ENCODE measurements at places on chromosomes 12 and 14.

GRCh38 chr12:2613326-2614073, 181.3 kb upstream of the FKBP4 start:
- no peak for DNase-seq

DNA sequence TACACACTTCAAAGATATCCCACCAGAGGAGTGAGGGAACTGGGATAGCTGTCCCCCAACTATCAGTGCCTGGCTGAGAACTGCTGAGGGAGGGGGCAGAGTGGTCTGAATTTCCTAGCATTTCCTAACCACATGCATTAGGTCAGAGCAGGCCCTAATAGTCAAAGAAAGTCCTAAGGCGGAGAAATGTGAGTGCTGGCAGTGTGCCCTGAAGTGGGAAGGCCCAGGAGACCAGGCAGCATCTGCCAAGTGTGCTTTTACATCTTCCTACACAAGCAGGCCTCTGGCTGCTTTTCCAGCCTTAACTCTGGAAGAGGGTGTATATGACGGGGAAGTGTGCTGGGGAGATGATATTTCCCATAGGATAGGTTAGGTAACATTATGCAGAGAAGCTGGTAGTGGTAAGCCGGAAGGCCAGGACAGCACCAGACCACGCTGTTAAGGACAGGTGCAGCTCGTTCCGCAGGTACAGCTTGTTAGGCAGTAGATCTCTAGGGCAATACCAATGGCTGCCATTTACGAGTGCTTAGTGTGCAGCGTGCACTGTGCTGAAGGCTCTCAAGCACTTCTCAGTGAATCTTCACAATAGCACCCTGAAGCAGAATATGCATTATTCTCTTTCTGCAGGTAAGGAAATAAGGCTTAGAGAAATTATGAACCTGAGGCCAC, 9.1 kb upstream of the CCDC198 start:
- no peak for DNase-seq

DNA sequence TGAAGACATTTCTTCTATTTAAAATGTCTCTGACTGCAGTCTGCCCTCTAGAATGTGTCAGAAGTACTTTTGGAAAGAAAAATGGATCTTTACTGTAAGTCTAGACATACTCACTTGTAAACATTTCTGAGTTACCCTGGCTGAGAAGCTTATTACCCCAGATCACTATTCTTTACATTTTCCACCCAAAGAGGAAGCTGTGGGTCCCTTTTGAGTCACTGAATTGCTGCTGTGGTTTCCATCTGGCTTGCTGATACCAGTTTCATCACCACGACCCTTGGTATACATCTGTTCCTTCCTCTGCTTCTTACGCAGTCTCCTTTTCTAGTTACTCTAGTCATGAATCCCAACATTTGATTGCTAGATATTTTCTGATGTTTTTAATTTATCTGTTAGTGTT, 20.2 kb upstream of the CLEC4D start:
- no peak for DNase-seq

DNA sequence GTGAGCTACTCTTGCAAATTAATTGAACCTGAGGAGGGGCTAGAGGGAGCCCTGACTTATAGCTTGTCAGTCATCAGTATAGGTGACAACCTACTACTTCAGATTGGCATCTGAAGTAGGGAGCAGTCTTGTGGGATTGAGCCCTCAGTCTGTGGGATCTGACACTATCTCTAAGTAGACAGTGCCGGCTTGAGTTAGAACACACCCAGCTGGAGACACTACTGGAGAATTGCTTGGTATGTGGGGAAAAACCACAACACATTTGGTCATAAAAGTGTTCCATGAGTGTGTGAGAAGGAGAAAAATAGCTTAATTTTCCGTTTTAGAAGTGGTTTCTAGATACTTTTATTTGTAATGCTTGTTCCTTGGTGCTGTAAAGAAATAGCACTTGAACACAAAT, 30.5 kb upstream of the DDHD1 start:
- DNase-seq = no peak

DNA sequence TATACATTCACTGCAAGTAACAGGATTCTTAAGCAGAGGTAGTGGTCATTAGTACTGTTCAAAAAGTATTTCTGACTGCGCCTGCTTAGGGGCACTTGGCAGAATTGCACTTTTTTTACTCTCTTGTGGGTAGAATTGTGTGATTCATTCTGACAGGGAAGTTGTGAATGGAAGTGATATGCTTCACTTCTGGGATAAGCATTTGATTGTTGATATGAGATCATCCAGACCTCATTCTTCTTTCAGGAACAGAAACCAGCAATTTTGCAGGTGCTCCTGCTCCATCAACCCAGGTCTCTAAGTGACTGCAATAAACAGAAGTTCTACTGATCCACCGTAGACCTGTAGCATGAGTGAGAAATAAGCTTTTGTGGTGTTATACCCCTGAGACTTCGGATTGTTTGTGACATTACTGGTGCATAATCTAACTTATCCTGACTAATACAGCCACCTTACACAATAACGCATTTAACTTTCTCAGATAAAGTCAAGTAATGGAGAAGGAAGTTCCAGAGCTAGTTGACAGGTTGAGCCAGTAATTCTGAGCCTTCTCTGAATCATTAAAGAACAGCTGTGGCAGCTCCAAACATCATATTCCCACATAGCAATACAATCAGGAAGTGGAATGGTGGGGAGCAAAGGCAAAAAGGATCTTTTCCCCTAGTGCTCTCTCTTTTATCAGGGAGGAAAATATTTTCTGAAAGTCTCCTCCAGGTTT, 387.9 kb downstream of the SYT1 start:
- DNase-seq = no peak

DNA sequence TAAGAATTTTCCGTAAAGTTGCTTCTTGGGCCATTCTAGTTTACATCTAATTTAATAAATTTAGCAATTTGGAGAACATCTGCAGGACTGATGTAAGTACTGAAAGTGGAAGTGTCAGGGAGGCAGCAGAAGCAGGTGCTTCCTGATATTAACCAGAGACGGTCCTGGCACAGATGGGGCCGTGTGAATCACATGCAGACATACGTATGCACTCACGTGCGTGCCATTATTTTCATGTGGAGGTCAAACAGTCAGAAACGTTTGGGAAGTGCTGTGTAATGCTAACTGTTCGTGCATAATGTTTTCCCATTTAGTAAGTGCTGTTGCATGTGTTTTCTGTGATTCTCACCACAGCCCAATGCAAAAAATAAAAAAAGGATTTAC, 87.8 kb upstream of the DYNC1H1 start:
- DNase-seq = no peak

DNA sequence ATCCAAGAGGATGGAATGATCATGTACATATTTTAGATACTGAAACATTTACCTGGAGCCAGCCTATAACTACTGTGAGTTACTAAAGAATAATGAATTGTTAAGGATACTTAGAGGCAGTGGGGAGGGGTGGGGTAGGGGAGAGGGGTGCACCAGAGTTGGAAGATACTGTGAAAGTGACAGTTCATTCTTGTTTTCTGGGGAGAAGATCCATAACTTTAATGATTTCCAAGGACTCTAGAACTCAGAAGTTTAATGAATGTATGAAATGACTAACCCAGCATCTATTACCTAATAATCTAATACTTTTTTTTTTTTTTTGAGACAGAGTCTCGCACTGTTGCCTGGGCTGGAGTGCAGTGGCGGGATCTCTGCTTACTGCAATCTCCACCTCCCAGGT, 10.5 kb downstream of the KLHDC2 start:
- no peak for DNase-seq

- DNase-seq = no peak
These were observed 7.3 kb downstream of the MSI1 start for GRCh38 chr12:120361506-120362208.

DNA sequence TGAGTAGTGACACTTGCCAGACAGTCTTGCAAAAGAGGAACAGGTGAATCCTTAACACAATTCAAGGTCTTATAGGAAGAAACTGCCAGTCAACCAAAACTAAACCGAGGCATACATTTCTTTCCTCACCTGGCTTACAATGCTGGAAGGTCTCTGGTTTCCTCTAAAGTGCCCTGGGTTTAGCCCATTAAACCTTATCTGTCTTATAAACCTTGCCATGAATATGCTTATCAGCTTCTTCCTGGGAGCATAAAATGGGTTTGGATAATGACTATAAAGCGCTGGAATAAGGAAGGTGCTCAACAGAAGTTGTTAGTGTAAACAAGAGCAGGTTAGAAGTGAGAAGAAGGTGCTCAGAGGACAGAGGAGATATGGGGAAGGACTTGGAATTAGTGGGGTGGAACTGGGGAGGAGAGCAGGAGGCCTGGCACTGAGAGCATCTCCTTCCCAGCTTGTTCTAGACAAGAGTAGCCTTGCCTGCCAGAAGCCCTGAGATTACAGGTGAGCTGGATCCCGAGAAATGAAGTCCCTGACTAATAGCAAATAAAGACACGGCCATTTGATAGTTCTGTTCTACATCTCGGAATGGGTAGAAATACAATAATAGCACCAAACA, 14.1 kb upstream of the GPRC5A start:
- no peak for DNase-seq

DNA sequence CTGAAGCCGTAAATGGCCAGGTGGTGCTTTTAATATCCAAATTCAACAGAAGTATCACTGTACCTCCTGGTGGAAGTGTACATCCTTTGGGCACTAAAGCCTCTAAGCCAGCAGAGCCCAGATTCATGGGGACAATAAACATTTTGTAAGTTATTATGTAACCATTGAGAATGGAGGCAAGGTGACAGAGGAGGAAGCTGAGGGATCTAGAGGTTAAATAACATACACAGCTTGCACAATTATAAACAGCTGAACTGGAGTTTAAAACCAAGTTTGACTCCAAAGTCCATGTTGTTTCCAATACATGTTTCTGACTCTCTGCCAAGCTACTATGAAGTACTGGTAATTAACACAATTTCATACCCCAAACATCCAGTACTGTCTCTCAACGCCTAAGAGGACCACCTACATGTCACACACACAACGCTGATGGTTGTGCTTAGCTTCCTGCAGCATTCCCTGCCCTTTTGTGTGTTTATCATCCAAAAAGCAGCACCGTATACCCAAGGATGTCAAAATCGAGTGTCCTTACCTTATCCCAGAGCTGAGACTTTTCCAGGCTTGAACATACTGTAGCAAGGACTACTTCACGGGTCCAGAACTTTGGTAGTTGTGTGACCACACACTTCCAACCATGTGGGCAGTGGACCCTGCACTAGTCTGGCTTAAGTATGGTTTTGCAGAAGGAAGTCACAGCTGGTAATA, 41.3 kb downstream of the EGLN3 start:
- DNase-seq = no peak

GRCh38 chr12:107439026-107439738, 246.4 kb upstream of the PWP1 start:
- no peak for DNase-seq

GRCh38 chr12:106480251-106480650, 102.6 kb upstream of the RFX4 start:
- no peak for DNase-seq

- no peak for DNase-seq
These were observed 209.2 kb downstream of the PHLDA1 start for GRCh38 chr12:75822416-75822815.

GRCh38 chr12:92445253-92446082, 257.3 kb upstream of the PLEKHG7 start:
- no peak for DNase-seq

DNA sequence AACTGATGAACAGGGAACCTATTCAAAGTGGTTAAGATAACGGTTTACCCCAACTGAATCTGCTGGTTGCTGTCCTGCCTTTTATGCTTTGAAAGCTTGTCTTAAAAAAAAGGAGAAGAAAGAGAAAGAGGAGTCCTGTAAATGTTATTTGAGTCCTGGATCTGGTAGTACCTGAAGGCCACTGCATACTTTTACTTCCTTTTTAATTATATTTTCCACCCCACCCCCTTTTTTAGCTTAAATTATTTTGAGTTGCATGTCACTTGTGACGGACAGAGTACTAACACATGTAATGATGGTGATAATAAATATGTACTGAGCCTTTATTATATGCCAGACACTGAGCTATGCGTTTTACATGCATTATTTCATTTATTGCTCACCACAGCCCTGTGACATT, 2.5 kb upstream of the AMIGO2 start:
- DNase-seq = no peak

- no peak for DNase-seq
These were observed 147.5 kb downstream of the IPO8 start for GRCh38 chr12:30548203-30548602.

GRCh38 chr14:54127526-54127925, 170.9 kb upstream of the BMP4 start:
- DNase-seq = no peak

- no peak for DNase-seq
These were observed 81.3 kb downstream of the SSPN start for GRCh38 chr12:26276709-26277108.

- DNase-seq = no peak
These were observed 31.0 kb downstream of the SAMD4A start for GRCh38 chr14:54597795-54598443.

DNA sequence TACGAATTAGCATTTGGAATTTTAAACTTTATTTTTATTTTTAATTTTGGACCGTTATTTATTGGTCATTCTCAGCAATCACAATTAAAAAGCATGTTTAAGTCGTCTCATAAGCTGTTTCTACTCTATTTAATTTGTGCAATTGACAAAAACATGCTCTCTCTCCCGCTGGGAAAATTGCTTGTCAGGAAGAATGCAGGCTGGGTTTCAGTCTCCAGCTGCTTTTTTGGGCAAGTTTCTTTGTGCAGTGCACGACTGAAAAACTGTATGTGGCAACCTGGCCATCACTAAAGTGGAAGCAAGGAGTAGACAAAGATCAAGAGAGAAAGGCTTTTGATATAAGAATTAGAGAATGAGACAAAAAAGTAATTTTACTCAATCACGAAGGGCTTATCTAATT, 941.5 kb upstream of the MDGA2 start:
- no peak for DNase-seq

DNA sequence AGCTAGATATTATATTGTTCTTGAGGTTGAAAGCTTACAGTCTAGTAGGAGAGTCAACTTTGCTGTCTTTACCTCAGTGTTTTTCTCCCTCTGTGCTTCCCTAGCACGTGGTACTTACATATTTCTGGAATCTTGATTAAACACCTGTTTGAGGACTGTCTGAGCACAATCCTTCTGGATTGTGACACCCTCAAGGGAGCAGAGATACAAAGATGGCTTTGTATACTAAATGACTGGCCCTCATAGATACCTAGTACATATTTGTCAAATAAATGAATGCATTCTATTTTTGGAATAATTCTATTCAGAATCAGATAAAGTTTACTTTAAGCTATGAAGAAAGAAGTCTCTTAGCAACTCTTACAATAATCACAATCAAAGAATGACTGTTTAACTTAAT, 113.3 kb downstream of the LRRK2 start:
- DNase-seq = no peak

Data from cortex of kidney (tissue), 1 donor.